CD4-positive, CD25-positive, alpha-beta regulatory T cell (primary cell): ENCODE measurements at places on chromosomes 5 and 9.

GRCh38 chr9:118635416-118635815, 733.8 kb downstream of the BRINP1 start:
- no peak for DNase-seq

- DNase-seq: no peak
Measured at GRCh38 chr5:32325062-32325461, 12.3 kb upstream of the MTMR12 start.

DNA sequence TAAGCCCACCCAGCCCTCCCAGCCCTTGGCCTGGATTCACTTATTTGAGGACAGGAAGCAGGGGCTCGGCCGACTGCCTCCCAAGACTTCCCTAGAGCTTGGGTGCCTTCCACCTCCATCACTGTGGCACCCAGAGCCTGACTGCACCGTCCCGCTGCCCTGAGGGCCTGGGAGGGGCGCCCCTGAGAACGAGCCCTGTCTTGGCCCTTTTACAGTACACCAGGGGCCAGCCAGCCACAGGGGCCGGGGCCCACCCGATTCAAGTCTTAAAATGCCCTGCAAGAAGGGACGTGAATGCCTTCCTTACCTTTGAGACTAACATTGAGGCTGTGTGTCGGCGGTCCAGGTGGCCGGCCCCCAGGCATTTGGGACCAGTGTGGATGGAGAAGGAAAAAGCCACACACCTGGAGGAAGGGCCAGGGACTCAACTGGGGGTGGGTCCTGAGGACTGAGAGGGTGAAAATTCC, 16.8 kb downstream of the FAM78A start:
- DNase-seq: no peak

DNA sequence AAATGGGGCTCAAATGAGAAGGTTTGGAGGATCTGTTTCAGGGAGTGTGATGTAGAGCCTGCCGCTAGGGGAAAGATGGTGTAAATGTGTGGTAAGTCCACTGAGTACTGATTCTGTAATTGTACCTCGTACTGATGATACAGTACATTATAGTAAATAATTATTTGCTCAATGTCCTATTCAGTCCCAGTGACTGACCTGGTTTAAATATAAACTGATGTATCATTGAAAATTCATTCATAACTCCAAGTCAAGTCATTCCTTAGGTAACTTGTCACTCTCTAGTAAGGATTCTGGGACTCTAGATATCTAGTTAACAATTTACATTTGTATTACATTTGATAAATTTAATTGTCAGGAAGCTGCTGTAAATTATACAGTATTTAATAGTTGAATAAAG, 667.3 kb downstream of the DTWD2 start:
- no peak for DNase-seq

- no peak for DNase-seq
Measured at GRCh38 chr9:133566382-133566781, 31.9 kb downstream of the ADAMTSL2 start.

DNA sequence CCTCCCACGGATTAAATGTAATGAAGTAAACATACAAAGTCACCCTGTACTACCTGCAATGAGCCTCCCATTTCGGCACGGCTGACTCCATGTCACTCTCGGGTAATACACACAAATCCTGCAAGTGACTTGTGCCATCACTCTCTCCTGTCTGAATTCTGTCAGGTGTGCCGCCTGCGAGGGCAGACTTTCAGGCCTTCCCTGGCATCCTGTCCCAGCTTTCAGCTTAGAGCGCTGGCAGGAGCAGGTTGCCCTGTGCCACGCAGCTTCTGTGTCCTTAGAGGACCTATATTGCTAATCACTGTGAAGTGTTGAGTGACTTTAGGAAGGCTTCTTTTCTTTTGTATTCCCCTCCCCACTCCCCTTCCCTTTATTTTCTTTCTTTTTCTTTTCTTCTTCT, 25.8 kb upstream of the S1PR3 start:
- no peak for DNase-seq

DNA sequence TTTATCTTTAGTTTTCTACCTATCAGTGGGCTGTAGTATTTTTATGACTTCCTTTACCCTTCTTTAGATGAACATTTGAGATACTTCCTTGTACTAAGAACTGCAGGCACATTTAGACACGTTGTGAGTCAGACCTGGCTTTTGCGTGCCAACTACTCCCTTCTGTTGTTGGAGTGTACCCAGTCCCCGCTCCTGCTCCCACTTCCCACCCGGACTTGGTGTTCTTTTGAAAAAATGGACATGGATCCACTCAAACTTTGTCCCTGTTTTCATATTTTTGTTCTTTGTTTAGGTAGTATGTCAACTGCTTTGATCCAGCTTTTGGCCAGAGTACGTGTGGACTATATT, 60.7 kb downstream of the PARP8 start:
- no peak for DNase-seq

DNA sequence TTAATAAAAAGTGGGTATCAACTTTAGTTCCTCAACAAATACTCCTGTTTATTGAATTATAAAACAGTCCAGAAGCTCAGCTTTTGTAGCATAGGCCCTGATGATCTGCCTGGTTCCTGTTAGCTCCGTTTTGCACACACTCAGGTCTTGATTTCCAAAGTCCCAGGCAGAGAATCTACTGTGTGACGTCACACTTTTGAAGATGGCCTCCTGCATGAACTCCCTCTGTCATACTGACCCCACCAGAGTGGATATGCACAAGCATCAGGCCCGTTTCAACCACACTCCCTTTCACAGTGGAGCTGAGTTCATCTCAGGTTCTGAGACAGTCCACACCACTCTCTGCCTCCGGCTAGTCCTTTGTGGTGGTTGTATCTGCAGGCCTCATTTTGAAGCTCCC, 353.1 kb downstream of the PTPRD start:
- DNase-seq: no peak

DNA sequence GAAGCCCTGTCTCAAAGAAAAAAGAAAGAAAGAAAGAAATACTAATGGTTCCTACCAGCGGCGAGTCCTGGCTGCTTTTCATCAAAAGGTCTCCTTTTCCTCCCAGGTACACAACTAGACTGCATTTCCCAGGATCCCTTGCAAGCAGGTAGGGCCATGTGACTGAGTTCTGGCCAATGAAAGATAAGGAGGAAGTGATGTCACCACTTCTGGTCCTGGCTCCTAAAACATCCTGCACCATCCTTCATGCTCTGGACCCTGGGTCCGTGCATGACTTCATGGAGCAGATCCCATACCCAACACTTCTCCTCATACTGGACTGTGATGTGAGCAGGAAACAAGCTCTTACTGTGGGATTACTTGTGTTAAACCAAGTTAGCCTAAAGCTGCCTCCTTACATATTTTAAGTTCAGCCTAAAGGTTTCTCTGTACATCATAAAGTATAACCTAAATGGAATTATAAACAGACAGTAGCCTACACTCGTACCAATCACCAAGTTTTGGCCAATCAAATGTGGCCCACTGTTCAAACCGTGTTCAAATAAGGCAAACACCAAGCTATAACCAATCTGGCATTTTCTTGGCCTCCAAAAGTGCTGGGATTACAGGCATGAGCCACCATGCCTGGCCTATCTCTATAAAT, 30.2 kb upstream of the FUBP3 start:
- no peak for DNase-seq

- DNase-seq: no peak
Measured at GRCh38 chr5:165459232-165459631, 1953.8 kb downstream of the MAT2B start.

- no peak for DNase-seq
Measured at GRCh38 chr9:127611603-127611898, 526 bp upstream of the STXBP1 start.

DNA sequence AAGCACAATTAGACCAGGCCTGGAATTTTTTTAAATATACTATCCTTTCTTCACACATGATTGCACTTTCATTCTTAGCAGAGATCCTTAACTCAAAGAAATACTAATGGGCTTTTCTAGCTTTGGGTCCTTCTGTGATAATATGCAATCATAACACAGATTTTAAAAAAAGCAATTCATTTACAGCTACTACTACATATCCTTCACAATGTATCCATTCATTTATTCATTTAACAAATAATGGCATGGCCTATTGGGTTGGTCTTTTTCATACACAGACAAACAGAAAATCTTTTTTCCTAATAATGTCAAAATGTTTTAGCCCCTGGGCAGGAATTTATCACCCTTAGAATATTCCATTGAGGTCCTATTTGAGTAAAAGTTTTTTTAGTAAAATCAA, 47.0 kb downstream of the SAXO1 start:
- DNase-seq: no peak

GRCh38 chr9:94945197-94946144, 219.0 kb downstream of the AOPEP start:
- DNase-seq: no peak

- no peak for DNase-seq
Measured at GRCh38 chr9:114787781-114788498, 17.9 kb downstream of the TNFSF15 start.

DNA sequence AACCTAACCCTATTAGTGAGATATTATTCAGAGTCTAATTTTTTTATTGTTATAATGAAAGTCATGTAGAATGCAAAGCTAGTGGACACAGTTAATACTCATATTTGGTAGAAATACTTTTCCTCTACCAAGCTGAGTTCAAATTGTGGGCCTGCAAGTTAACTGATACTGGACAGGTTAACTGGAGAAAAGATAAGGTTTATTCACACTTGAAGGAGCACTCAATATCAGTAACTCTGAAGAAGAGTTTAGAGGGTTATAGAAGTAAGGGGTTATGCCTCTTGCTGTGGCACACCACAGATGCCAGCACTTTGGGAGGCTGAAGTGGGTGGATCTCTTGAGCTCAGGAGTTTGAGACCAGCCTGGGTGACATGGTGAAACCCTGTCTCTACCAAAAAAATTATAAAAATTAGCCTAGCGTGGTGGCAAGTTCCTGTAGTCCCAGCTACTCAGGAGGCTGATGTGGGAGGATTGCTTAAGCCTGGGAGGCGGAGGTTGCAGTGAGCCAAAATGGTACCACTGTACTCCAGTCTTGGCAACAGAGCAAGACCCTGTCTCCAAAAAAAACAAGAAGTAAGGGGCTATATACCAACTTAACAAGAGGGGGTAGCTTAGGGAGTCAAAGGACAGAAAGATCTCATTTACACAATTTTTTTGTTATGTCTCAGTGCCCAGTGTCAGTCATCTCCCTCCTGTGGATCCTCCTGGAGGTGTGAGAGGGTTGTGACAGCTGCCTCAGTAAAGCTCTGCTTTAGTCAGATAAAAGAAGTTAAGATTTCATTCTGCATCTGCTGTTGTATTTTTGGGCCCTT, 121.2 kb upstream of the GRHPR start:
- no peak for DNase-seq

- no peak for DNase-seq
Measured at GRCh38 chr5:52709167-52709925, 78.4 kb upstream of the ITGA1 start.

GRCh38 chr9:136572828-136573625, 27.2 kb upstream of the NOTCH1 start:
- no peak for DNase-seq

DNA sequence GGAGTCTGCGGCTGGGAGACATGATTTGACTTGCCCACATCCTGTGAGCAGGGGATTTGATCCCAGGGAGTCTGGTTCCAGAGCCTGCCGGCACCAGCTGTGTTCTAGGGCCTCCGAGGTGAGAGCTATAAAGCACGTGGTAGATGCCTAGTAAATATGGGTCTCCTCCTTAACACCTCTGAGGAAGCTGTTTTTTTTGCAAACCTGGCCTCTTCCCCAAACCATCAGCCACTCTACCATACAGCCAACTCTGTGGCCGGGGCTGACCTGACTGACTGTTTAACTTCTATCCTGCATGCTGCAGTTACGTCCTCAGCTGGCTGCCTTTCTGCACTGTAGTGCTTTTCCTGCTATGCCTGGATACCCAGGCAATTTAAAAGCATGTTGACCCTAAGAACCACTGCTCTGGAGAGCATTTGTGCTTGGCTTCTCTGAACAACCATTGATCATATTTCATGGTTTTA, 220.5 kb downstream of the SLIT3 start:
- no peak for DNase-seq

DNA sequence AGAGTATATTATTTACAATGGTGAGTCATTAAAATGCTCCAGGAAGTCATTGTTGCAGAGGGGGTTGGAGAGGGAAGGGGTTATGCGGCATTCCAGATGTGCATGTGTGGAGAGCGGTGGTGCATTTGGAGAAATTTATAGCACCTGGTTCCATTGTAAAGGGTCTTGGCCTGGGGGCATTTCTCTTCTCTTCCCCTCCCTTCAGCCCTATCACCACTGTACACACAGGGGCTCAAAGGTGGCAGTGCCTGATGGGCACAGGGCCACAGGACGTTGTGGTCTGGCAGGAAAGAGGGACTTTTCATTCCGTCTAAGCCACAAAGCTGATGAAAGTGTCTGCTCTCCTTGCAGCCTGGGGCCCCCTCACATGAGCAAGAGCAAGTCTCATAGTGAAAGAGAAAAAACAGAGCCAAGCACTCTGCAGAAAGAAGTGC, 442.4 kb upstream of the ZNF462 start:
- no peak for DNase-seq

- no peak for DNase-seq
Measured at GRCh38 chr9:135792268-135793128, 90.5 kb downstream of the KCNT1 start.

DNA sequence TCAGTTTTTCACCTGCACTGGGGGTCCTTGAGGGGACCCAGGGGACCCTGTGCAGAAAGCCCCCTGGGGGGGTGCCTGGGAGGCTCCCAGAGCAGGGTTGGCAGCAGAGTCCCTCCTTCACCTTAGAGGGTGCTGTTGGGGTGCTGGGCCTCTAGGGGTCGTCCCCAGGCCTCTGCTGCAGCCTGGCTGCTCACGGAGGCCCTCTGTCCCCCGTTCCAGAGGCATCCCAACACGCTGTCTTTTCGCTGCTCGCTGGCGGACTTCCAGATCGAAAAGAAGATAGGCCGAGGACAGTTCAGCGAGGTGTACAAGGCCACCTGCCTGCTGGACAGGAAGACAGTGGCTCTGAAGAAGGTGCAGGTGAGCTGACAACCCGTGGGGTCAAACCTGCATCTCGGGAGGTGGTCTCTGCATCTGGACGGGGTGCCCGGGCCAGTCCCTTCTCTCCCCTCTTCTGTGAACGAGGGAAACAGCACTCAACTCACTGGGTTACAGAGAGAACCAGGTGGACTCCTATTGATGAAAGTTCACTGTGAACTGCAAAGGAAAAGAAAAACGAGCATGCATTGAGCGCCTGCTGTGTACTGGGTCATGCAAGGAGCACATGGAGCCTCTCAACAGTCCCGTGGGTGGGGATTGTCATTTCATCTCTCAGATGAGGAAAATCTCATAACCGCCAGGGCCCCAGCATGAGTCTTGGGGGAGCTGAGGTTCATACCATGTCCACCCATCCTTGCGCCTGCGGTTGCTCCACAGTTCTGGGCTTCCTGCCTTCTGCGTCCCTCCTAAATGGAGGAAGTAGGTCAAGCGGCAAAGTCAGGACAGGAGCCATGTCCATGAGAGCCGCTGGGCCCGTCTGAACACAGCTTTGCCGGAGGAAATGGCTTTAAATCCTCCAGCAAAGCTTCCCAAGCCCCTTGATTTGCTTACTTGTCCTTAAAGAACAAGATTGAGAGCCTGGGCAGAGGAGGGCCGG, 54.8 kb downstream of the NEK6 start:
- DNase-seq: no peak

GRCh38 chr9:131214286-131214856, 61.9 kb downstream of the FAM78A start:
- no peak for DNase-seq

- no peak for DNase-seq
Measured at GRCh38 chr5:88736494-88736893, 146.5 kb downstream of the MEF2C start.
